ENCODE measurements at places on chromosomes 1 and 21.

DNA sequence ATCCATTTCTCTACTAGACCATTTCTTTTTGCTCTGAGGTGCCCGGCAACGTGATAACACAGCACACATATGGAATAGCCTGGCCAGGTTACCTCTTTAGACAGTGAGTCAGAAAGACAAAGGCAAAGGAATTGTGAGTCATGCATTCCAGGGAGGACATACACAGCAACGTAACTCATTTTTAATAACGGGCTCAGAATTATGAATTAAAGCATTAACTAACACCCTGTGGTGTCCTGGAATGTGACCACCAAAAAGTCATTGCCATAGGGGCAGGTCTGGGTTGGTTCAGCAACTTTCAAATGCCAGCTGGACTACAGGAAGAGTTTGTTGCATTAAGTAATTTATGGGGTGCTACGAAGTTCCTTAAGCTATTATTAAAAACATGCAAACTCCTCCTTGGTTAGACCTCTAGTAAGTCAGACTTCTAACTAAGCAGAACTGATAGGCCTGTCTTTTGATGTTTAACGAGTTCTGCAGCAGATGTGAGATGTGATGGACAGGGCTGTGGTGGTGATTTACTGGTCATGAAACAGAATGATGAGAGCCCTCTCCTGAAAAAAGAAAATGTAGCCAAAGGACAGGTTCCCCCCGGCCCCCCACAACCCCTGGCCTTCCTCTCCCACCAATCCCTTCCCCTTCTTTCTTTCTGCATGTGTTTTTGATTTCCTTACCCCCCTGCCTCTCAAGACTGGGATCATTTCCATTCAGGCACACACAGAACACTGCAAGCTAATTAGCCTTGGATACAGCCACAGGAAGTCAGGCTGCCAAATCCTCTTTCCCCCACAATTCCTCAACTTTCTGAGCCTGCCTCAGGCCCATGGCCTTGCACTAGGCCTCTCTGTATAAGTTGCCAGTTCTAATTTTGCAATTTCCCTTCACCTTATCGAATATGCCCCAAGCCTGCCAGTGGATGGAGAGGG lies 88.9 kb upstream of the HAO2 start:
- no peak for DNase-seq

GRCh38 chr1:47023268-47024140 lies at the start of gene CYP4X1:
TSS of gene CYP4X1 (plus strand) at chr1:47023669. CDS start at chr1:47023818, 149 bp downstream.
- DNase-seq = no peak

DNA sequence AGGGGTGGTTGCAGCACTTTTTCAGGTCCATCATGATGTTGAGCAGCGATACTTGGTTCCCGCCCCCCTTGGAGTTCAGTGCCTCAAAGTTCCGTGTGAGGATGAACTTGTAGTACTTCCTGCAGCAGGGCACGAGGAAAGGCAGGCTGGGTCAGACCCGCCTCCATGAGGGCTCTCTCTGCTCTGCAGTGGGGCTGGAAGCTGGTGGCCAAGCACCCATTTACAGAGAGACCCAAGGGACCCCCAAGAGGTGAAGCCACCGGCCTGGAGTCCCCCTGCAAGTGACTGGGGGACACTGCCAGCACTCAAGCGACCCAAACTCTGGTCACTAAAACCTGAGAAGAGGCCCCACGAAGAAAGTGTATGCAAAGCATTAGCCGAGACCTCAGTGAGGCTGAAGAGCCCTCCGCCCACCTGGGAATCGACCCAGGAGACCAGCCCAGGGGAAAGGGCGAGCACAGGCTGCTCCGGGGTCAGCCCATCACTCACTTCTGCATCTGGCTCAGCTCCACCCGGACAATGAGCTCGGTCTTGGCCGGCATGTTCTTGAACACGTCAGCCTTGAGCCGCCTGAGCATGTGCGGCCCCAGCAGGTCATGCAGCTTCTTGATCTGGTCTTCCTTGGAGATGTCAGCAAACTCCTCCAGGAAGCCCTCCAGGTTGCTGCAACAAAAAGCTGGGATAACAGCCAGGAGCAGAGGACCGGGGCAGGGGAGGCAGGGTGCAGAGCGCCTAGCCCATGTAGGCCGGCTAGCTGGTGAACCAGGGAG lies 45.2 kb downstream of the CHD5 start:
- no peak for DNase-seq

- no peak for DNase-seq
Measured at GRCh38 chr1:190908246-190908645, 430.6 kb upstream of the BRINP3 start.

- DNase-seq = no peak
Measured at GRCh38 chr1:41573194-41573593, 88.7 kb upstream of the EDN2 start.

- no peak for DNase-seq
Measured at GRCh38 chr1:198674009-198674408, 35.2 kb downstream of the PTPRC start.

GRCh38 chr1:43267291-43267805 lies 2.4 kb upstream of the TMEM125 start:
- DNase-seq = no peak

GRCh38 chr1:179144626-179145025 lies 62.8 kb downstream of the TOR3A start:
- DNase-seq = no peak

DNA sequence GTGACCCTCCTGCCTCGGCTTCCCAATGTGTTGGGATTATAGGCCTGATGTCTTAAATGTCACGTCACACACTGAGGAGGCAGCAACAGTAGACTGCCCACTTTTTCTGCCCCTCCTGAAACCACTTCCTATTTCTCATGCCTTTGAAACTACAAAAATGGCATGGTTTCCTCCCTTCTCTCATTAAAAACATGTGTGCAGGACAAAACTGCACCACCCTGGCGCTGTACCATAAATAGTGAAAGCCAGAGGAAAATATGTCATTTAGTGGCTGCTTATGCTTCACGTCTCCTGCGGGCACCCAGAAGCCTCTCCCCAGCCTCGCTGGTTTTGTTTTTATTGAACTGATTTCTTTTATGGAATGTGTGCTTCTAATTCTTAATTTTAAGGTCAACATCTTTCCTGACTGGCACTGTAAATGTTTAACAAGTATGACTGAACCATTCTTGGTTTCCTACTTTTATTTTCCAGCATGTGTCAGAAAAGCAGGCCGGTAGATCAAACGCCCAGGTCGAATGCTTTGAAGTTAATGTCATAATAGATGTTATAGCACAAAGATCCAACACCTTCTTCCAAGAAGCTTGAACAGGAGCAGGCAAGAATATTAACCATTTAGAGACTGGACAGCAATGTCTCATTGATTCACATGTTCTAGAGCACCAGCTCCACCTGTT lies 59.6 kb upstream of the C1orf87 start:
- no peak for DNase-seq

GRCh38 chr21:20942523-20942922 lies 55.7 kb upstream of the NCAM2 start:
- DNase-seq = no peak

DNA sequence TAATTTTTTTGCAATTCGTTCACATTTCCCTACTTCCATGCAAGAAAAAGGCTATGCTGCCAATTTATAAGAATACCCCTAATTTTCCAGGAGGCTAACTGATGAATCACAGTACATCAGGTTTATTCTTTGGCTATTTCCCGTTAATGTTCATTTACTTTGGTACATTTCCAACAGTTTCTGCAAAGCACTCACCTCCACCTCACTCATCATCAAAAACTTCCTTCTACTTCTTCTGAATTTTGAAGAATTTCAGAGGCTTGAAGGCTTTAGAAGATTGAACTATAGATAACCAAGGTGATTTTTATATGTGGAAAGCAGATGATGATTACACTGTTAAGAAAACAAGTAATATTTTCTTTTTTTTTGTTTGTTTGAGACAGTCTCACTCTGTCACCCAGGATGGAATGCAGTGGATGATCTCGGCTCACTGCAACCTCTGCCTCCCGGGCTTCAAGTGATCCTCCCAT lies 60.5 kb upstream of the HP1BP3 start:
- no peak for DNase-seq

- peak; percentile 54 for DNase-seq
Measured at GRCh38 chr1:18955441-18956192, 859 bp downstream of the IFFO2 start.

GRCh38 chr1:154316704-154317103 lies 4.2 kb upstream of the AQP10 start:
- DNase-seq = no peak

GRCh38 chr1:167749741-167750140 lies 28.0 kb downstream of the MPZL1 start:
- DNase-seq = no peak

- no peak for DNase-seq
Measured at GRCh38 chr1:171403393-171403792, 81.9 kb upstream of the PRRC2C start.

- no peak for DNase-seq
Measured at GRCh38 chr1:56331207-56331891, 248.0 kb downstream of the PLPP3 start.

GRCh38 chr1:6440198-6441126 lies 15.9 kb downstream of the ESPN start:
- peak; percentile 45 for DNase-seq

- no peak for DNase-seq
Measured at GRCh38 chr1:25626018-25626417, 9.4 kb downstream of the MAN1C1 start.

DNA sequence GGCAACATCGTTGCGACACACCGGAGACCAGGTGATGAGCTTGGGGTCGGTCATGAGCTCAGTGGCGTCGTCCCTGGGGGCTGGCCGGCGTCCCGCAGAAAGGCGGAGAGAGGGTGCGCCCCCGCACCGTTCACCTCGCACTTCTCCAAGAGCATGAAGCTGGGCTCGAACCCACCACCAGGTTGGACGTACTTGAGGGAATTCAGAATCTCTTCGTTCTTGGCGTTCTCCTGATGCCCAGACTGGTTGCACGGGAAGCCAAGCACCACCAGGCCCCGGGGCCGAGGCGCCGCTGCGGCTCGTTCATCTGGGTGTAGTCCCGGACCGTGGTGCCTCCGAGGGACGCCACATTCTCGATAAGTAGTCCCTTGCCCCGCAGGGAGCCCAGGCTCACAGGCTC lies 176.6 kb upstream of the ADAMTS5 start:
- DNase-seq = no peak

- no peak for DNase-seq
Measured at GRCh38 chr1:67939942-67940341, 106.7 kb upstream of the GNG12 start.

- no peak for DNase-seq
Measured at GRCh38 chr1:234849832-234850231, 239.9 kb upstream of the IRF2BP2 start.

DNA sequence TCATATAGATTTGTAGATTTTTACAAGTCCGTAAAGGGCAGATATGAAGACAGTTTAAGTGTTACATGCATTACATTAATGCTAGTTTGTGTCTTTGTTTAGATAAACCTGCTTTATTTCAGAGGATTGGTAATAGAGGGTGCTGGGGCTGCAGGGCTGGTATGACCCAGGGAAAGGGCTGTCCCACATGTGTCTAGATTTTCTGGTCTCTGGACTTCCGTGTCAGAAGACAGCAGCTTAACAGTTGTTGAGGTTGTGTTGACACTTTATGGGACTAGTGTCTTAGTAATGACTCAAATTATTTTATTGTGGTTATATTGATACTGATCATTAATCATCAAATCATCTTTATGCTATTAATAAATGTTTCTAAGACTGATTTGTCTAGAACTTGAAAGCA lies 10.1 kb downstream of the PRDM2 start:
- DNase-seq = no peak

DNA sequence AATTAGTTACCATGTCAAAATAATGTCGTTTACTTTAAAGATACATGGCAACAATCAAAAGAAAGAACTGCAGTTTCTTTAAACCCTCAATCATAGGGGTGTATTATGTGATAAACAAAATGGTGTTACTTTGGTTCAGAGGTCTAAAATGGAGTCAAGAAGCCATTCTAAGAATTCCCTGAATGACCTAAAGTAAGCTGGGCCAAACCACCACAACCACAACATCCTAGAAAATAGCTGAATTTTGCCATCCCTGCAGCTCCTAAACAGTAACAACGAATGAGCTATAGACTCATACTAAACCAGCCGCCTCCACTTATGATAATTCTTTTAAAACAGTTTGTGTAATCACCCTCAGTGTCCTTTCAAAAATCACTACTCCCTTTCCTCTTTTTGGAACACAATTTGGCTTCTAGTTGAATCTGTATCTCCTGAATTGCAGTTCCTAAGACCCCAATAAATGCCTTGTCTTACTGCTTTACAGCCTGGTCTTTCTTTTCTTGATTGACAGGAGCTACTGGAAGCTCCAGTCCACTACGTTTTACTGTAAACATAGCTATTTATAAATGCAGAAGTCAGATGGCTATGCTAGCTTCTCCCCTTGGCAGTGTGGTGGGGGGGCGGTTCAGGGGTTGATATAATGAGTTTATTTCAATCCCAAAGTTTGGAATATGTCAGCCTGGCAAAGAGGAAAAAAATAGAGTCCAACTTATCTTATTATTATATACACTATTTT lies 84.3 kb downstream of the PLPPR4 start:
- DNase-seq = no peak

- DNase-seq = no peak
Measured at GRCh38 chr1:65904681-65905083, 112.0 kb downstream of the PDE4B start.

DNA sequence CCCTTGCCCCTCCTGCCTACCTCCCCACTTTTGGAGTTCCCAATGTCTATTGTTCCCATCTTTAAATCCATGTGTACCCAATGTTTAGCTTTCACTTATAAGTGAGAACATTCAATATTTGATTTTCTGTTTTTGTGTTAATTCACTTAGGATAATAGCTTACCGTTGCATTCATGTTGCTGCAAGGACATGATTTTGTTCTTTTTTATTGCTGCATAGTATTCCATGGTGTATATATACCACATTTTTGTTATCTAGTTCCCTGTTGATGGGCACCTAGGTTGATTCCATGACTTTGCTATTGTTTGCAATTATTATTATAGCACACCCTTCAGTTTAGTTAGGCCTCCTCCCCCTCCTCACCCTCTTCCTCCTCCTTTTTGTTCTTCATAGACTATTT lies 33.5 kb upstream of the ADAR start:
- DNase-seq = no peak

DNA sequence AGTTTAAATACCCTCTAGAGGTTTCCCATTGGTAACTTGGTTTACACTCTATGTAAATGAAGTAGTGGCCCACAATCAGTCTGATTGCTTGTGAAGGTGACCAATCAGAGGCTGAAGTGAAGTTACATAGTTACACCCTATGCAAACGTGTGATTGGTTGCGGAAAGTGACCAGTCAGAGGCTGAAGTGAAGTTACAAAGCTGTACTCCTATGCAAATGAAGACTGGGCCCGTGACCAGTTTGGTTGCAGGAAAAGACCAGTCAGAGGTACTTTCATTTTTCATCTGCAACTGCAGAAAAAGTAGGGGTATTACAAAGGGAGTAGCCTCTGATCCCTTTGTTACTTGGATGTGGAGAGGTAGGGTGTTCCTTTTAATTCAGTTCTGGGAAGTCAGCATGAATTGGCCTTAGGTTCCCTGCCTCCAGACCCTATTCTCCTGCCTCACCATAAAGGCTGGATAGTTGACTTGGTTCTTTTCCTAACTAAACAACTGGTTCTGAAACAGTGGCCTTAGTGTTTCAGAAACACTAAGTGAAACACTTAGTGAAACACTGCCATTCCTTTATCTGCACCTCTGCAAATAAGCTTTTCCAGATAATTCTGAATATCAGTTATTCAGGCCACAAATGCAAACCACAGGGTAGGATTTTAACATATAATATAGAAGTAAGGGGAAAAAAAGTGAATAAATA lies 39.3 kb downstream of the MAGI3 start:
- no peak for DNase-seq

- DNase-seq = no peak
Measured at GRCh38 chr1:113278371-113278770, 111.9 kb upstream of the MAGI3 start.

GRCh38 chr1:27135541-27136235 lies 19.2 kb downstream of the SLC9A1 start:
- DNase-seq = no peak

- no peak for DNase-seq
Measured at GRCh38 chr1:241870336-241870735, 22.3 kb downstream of the EXO1 start.
